HT1080 (cell line): ENCODE measurements at places on chromosomes 12 and 14.
A peak's percentile ranks its signal among the peaks of the same experiment; 100 is the strongest.

- DNase-seq: no peak
Measured at GRCh38 chr14:33529787-33530757, 420.8 kb downstream of the EGLN3 start.

DNA sequence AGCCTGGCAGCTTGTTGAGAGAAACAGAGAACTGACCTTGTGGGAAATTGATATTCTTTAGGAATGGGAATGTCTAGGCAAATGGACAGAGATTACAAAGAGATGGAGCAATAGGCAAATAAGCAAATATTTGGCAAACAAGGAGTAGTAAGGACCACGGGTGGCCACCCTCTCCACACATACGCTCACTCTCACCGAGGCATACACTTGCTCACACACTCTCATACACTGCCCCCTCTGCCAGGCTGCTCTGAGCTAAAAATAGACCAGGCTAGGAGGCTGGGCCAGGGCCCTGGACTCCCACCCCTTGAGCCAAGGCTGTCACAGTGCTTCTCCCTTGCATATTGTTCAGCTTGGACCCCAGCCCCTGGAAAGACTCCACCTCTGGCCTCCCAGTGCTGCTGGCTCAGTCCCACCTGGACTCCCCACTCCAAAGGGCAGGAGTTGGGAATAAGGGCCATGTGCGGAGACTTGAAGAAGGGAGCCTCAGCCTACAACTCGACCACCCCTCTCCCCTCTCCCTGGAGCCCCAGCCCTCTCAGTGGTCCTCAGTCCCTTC lies 1.1 kb downstream of the PPP1R1A start:
- DNase-seq: no peak

- DNase-seq: no peak
Measured at GRCh38 chr14:24040692-24041091, 11.1 kb upstream of the CARMIL3 start.

GRCh38 chr12:58915037-58915436 lies 5.3 kb downstream of the LRIG3 start:
- DNase-seq: no peak

DNA sequence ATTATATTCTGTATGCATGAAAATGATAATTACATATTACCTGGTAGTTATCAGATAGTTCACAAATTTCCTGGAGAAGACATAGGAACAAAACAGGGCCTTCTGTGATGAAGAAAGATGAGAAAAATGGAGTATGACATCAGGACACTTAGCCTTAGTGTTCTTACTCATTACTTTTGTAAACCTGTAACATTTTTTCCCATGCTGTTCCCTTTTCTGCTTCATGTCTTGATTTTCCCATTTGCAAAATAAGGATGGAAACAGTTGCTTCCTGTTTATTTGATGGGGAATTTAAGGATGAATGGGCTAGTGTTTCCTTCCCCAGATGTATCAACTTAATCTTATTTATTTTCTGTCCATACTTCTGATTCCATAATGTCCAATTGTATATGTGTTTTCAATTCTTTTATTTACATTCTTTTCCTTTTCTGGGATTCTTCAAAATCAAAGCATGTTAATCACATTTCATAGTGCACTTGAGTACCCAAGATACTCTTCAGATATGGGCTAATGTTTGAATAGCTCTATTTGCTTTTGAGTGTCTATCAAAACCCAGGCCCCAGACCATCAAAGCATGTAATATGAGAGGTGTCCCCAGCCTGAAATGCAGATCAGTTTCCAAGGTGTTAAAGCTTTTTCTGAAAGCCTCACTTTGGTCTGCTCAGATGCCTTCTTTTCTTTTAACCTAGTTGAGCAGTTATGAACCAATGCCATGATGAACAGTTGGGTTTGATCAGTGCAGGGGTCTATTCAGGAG lies 260.5 kb downstream of the RAD51B start:
- no peak for DNase-seq

GRCh38 chr14:98959958-98960616 lies 311.9 kb downstream of the BCL11B start:
- no peak for DNase-seq

DNA sequence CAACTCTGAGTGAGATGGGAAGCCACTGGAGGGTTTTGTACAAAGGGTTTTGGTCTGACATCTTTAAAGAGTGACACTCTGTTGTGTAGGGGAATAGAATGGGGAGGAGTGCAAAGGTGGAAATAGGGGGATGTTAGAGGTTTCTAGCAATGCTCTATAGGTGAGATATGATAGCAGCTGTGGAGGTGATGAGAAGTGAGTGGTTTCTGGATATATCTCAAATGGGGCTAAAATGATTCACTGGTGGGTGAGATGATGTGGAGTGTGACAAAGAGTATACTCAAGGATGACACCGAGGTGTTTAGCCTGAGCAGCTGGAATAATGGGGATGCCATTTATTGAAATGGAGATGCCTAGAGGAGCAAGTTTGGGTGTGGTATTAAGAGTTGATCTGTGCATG lies 426.4 kb downstream of the PCNX1 start:
- no peak for DNase-seq

DNA sequence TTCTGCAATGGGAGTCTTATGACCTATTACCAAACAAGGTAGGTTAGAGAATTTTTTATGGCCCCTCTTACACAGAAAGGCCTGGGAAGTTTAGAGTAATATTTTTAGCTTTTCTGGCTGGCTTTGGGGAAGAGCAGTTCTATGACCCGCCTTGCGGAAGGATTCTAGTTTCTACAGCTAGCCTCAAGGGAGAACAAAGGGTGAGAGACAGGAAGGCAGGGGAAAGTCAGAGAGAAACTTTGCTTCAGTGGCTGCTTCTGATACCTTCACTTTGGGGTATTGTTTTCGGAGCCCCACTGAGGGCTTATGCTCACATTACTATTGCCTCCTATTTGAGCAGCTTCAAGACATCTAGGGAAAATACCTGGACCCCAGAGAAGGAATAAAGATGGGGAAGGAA lies 80.7 kb upstream of the NUDT4 start:
- no peak for DNase-seq

- DNase-seq: peak; percentile 64
Measured at GRCh38 chr12:76144245-76144549, 59.7 kb upstream of the NAP1L1 start.

- DNase-seq: peak; percentile 48
Measured at GRCh38 chr12:28497889-28498411, 307.7 kb downstream of the CCDC91 start.

- DNase-seq: peak; percentile 67
Measured at GRCh38 chr12:132593938-132594358, 16.4 kb downstream of the LRCOL1 start.

- peak; percentile 57 for DNase-seq
Measured at GRCh38 chr14:80584744-80585505, 356.6 kb downstream of the CEP128 start.

DNA sequence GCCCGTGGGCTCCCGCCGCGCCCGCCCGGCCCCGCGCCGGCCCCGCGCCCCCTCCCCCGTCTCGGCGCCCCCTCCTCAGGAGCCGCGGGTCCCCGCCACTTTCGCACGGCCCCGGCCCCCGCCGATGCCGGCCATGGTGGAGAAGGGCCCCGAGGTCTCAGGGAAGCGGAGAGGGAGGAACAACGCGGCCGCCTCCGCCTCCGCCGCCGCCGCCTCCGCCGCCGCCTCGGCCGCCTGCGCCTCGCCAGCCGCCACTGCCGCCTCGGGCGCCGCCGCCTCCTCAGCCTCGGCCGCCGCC lies 263 bp downstream of the RCOR1 start:
- DNase-seq: no peak

GRCh38 chr12:32877601-32878459 lies 18.7 kb downstream of the PKP2 start:
- no peak for DNase-seq

GRCh38 chr12:49345051-49345824 lies 1.4 kb upstream of the DNAJC22 start:
- no peak for DNase-seq

DNA sequence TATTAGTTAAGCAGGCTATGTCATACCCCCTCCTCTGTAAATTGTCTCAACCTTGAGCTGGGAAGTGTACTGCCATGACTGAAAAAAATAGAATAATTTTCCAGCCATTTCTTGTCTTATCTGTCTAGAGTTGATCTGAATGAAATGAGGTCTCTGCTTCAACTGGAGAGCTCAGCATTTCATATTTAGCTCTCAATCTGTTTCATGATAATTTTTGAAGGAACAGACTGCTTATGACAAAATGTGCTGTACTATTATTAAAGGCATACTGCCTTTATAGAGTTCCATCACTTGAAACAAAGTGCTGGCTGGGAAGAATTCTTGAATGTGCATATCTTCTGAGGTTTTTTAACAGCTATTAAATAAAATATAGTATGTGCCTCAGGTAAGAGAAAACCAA lies 19.1 kb downstream of the PTPRO start:
- DNase-seq: no peak

DNA sequence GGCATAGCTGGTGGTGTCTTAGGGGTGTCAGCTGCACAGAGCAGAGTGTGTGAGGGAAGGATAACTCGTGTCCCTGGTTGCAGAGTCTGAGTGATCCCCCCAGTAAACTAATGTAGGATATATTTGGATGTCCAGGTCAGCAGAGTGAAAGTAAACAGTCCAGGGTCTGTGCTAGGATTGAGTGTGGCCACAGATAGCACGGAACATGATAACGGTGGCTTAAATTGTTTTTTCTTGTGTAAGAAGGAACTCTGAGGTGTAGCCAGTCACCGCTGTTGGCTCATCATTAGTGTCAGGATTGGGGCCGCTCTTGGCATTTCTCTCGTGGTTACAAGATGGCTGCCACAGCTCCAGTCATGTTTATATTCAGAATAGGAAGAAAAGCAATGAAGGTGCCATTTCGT lies 97.3 kb downstream of the DERA start:
- DNase-seq: no peak

GRCh38 chr12:10624605-10625004 lies 11.2 kb upstream of the MAGOHB start:
- DNase-seq: no peak
